Suppressor macrophage treated with lipopolysaccharide for 4 hours (primary cell): ENCODE measurements at places on chromosomes 13 and 19.

DNA sequence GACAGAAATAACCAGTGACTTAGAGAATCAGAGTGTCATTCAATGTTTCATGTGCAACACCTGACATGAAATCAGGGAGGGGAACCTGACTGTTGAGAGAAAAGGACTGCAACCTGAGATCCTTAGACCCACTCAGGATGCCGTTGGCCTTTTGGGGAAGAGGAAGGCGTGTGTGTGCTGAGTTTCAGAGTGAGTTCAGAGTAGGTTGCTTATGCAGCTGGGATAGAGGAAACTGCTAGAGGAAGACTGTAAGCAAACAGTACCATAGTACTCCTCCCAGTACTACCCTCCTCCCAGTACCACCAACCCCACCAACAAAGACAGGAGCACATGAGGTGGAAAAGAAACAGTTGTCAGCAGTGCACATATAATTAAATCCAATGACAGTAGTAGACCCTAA is 63.7 kb downstream of the KL start:
- DNase-seq, result peak; percentile 27

DNA sequence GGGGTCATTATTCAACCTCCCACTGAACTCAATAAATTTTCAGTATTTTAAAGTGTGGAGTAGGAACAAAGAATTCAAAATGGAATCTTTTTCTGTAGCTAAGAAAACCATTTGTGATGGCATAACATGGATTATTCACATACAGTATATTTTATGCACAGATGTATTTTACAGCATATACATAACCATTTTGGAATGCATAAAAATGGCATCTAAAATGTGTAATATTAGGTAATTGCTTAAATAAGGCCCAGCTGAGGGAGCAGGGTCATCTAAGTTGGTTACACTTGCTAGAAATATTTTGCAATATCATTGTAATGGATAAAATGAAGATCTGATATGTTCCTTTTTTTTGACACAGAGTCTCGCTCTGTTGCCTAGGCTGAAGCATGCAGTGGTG is 146.9 kb downstream of the LMO7 start:
- DNase-seq, result no peak

DNA sequence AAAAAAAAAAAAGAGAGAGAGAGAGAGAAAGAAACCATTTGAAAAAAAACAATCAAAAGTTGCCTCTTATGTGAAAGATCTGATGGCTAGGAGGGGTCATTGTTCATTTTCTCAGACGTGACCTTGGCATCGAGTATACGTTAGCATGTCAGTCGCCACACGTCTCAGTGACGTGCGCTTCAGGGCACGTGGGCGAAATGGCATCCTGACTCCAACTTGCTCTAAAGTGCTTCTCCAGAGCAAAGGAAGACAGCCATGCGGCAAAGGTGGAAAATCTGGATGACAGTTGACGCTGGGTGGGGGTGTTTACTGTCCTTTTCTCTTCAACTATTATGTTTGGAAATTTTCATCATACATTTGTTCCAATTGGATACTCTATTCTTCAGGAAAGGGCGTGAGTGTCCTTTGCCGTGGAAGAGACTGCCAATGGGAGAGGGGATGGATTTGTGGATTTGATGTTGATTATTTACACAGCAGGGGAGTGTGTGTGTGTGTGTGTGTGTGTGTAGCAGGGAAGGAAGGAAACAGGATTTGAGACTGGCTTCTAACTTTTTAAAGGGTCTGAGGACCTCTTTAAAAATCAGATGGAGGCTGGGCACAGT is 25.0 kb downstream of the KLF2 start:
- no peak for DNase-seq

- no peak for DNase-seq
These were observed 21.4 kb downstream of the MAP4K1 start for GRCh38 chr19:38596057-38596981.

- peak; percentile 2 for DNase-seq
These were observed 111.5 kb downstream of the PTPRS start for GRCh38 chr19:5228932-5229777.

DNA sequence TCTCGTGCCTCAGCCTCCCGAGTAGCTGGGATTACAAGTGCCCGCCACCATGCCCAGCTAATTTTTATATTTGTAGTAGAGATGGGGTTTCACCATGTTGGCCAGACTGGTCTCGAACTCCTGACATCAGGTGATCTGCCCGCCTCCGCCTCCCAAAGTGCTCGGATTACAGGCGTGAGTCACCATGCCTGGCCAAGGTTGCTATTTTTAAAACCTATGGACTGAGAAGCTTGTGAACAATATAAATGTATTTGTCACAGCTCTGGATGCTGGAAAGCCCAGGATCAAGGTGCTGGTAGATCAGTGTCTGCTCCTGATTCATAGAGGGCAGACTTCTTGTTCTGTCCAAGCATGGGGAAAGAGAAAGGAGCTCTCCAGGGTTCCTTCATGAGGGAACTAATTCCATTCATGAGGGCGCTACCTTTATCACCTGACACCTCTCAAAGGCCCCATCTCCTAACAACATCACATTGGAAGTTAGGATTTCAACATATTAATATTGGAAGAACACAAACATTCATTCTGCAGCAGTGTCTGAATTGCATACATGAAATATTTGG is 16.1 kb downstream of the CARD8 start:
- DNase-seq, result no peak

GRCh38 chr13:23922005-23922932 is 25.0 kb upstream of the C1QTNF9B start:
- DNase-seq, result peak; percentile 12

DNA sequence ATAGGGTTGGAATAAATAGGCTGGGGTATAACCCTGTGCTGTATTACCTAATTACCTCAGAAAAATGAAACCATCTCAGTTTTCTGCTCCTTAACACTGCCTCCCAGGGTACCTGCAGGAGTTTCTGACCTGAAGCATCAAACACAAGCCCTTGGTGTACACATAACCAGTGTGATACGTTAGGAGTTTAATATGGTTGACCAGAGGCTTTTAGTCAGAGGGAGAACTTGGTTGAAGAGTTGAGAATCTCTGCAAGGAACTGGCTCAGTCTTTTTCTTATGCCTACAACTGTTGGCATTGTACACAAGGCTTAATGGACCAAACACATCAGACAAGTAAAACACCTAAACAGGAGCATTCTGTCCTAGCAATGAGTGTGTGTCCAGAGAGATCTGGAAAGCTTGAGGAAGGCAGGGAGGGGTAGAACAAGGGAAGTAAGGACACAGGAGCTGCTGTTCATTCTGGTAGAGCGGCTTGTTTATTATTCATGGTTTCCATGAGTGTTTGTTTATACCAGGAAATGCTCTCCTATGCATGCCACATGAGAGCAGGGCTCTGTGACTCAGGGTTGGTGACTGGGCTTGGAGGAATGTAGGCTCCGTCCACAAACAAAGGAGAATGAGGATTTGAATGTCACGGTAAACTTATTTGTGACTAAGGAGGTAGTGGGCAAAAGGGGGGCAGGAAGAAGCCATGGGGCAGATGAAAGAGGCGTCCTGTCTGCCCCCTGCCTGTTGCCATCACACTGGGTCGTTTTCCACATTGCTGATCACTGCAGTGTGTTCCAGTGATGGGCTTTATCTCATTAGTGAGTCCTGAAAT is 11.9 kb upstream of the SPATA13 start:
- no peak for DNase-seq

DNA sequence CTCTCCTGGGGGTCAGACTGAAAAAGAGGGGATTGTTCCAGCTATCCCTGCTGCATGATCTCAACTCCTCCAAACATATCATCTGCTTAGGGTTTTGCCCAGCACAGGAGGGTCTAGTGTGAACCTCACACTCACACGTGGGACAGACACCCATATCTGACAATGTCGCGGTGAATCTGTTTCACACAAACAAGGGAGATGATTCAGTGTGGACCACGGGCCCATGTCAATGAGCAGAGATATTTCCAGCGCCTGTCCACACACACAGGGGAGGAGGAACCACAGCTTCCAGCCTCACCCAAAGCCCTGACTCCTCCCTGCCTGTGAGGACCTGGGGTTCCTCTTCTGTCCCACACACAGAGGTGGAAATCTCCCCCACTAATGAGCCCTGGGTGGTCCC is 29.6 kb upstream of the KIR3DL3 start:
- DNase-seq, result no peak

GRCh38 chr13:39200249-39200910 is 162.1 kb downstream of the NHLRC3 start:
- no peak for DNase-seq

- no peak for DNase-seq
These were observed 32.5 kb upstream of the CEBPG start for GRCh38 chr19:33340991-33341390.

DNA sequence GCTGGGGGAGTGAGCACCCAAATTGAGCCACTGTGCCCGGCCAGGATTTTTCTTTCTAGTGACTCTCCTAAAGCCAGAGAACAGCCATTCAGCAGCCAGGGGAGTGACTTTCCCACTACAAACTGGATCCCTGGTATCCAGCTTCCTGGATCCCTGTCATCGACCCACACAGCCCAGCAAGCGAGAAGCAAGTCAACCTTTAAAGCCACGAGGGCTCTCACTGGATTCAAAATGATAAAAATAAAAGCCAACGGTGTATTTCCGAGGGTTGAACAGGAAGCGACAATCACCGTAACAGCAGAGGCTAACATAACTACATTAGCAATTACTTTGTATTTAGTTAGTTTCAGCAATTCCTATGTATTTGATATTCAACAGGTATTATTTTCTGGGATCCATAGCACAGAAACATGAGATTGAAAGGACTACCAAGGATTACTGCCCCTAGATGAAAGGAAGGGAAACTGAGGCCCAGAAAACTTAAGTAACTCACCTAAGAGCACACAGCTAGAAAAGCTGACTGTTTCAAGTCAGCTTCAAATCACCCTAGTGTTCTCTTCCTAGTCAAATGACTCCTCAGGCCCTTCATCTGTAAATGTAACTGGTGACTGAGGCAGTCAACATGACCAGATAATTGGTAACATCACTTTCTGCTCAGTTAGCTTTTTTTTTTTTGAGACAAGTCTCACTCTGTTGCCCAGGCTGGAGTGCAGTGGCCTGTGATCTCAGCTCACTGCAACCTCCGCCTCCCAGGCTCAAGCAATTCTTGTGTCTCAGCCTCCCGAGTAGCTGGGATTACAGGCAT is 2.7 kb downstream of the RFX1 start:
- peak; percentile 39 for DNase-seq

DNA sequence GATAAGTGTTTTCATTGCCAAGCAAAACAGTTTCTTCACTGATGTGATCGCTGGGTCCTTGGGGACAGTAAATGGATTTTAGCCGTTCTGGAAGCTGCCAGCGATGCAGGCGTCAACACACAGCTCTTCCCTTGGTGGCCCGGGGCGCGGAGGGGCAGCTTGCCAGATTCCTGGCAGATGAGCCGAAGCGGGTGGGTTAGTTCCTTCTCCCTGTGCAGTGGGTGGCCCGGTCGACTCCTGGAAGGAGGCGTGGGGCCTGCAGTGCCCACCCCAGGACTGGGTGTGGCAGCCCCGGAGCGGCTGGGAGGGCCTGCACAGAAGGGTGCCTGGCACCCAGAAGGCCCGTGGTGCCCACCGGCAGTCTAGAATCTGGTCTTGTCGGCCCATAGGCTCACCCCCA is 69.0 kb downstream of the KDM4B start:
- no peak for DNase-seq

DNA sequence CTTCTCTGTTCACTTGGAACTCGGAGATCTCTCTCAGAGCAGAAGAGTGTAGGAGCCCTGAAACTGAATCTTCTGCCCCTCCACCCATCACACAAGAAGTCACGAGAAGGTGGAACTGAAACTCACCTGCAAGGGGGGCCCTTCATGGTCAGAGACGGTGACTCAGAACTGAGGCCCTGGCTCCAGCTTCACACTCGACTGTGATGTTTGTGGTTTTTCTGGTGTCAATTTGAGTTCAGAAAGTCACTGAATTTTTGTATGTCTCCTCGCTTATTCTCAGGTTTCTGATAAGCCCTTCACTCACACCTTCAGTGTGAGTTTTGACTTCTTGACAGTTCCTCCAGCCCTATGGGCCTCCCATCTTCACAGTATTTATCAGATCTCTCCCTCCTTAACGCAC is 23.1 kb downstream of the SIGLEC5 start:
- DNase-seq, result no peak

DNA sequence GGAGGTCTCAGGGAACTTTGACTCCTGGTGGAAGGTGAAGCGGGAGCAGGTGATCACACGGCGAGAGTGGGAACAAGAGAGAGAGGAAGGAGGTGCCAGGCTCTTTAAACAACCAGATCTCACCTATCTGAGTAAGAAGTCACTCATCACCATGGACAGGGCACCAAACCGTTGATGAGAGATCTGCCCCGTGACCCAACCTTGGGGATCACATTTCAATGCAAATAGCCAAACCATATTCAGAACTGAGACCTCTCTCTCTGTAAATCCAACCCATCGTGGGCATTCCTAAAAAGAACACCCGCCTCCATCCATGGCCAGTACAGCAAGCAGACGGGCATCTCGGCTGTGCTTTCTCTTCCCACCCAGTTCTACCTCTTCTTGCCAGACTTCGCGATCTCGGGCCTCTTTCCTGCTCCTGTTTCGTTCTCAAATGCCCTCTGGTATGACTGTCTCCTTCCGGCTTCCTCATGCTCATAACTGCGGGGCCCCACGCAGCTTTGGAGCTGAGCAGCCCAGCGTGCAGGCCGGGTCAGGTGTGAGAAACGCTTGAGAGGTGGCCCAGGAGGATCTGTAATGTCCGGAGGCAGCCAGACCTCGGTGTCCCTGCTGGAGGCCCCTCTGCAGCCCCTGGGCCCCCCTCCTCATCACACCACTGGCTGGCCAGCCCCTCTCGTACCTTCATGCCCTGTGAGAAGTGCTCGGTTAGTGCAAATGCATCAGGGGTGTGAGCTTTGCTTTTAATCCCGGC is 97.0 kb upstream of the GPR183 start:
- no peak for DNase-seq

- DNase-seq, result peak; percentile 81
These were observed 1.4 kb downstream of the MATK start for GRCh38 chr19:3784607-3785450.

DNA sequence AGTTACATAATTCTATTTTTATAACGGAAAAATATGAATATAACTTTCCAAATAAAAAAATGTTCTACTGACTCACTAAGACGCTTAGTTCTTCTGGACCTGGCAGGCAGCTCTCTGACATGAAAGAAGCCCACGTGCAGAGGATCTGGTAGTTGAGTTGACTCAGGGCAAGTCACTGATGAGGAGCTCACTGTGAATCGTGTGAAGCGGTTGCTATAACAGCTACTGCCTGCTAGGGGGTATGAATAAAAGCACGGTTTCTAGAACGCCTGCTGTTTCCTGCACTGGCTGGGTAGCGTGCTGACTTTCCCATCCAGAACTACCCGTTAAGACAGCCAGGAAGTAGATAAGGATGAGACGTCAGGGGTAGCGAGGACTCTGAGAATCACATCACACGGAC is 54.7 kb upstream of the WASF3 start:
- no peak for DNase-seq

DNA sequence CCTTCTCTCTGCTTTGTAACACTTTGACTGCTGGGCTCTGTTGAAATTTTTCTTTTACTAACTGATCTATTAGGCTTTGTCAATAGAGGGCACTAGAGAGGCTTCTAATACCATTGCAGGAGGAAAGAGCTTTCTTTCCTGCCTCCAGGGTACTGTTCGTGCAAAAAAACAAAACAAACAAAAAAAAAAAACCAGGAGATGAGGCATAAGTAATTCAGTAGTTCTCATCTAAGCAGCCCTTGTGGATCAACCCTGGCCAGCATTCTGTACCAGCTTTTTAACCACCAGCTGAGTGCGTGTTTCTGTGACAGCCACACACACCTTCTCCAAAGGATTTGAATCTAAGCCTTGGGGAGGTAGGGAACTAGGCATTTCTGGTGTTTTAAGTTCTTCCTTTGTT is 1707.6 kb upstream of the SLC10A2 start:
- DNase-seq, result peak; percentile 55
